Bone marrow (tissue), 2 donors: ENCODE measurements at places on chromosomes 7 and 10.
A peak's percentile ranks its signal among the peaks of the same experiment; 100 is the strongest.

DNA sequence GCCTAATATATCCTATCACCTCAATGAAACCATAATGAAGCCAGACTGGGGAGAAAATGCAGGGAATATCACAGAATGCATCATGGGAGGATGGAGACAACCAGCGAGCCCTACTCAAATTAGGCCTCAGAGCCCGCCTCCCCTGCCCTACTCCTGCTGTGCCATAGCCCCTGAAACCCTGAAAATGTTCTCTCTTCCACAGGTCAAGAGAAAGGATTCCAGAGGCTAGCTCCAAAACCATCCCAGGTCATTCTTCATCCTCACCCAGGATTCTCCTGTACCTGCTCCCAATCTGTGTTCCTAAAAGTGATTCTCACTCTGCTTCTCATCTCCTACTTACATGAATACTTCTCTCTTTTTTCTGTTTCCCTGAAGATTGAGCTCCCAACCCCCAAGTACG, 31.5 kb downstream of the PRSS2 start:
- no peak for DNase-seq

- no peak for DNase-seq
Observed at GRCh38 chr10:49298983-49299815, at the start of gene C10orf71. Gene C10orf71, plus strand, starts transcription at chr10:49299170. Its CDS starts 23,376 bp downstream, at chr10:49322546.

DNA sequence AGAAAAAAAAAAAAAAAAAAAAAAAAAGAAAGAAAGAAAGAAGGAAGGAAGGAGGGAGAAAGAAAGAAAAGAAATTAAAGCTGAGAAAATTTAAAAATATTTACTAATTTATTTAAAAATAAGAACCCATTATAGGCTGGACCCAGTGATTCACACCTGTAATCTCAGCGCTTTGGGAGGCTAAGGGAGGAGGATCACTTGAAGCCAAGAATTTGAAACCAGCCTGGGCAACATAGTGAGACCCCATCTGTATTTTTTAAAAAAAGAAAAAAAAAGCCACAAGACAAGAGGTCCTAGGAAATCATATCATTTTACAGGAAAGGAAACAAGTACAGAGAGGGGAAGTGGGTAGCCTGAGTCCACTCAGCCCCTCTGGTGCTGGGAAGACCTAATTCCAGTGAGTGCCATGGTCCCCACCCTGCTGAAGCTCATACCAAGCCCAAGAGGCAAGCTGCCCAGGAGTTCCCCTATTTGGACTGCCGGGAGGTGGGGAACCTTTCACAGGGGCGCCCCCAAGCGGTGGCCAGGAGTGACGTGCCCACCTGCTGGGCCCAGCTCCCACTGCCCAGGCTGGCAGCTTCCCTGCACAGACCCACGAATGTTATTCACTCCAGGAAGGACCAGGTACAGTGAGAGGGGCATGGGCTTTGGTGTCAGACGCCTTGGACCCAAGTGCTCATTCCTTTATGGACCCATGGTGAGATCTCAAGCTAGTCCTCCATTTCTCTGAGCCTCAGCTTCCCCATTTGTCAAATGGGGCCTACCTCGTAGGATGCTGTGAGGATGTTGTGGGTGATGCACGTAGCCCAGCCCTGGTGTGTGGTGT, 133.6 kb downstream of the ZMIZ1 start:
- peak; percentile 35 for DNase-seq

DNA sequence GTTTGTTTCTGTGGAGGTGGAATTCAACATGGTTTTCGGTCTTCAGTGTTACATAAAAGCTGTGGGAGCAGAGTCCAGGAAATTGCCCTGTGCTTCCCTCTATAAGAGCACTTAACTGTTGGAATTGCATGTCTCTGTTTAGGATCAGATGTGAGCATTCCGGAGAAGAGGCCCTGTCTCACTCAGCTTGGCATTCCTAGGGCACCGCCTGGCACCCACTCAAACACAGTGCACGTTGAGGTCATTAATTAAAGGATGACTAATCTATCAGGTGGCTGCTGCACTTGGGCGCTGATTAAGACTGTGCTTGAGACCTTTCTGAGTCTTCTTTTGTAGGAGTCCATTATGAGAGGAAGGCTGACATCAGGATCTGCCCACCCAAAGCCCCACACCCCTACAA, 82.8 kb upstream of the VIPR2 start:
- no peak for DNase-seq

DNA sequence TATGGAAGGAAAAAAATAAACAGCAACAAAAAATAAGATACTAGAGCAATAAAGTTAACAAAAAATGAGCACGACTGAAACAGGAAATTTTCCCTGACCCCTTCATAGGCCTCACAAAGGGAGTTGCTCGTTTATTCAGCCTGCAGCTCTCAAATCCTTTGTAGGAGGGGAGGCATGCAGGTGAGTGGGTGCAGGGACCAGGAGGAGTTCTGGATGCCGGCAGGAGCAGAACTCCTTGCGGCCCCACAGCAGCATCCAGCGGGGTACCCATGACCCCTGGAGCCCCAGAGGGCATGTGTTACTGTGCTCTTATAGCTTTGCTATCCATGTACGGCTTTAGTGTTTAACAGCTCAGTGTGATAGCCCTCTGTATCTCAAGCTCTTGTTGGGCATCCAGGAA, 5.8 kb downstream of the TAS2R39 start:
- no peak for DNase-seq

GRCh38 chr7:15648461-15648961, 38.0 kb downstream of the MEOX2 start:
- DNase-seq: no peak

DNA sequence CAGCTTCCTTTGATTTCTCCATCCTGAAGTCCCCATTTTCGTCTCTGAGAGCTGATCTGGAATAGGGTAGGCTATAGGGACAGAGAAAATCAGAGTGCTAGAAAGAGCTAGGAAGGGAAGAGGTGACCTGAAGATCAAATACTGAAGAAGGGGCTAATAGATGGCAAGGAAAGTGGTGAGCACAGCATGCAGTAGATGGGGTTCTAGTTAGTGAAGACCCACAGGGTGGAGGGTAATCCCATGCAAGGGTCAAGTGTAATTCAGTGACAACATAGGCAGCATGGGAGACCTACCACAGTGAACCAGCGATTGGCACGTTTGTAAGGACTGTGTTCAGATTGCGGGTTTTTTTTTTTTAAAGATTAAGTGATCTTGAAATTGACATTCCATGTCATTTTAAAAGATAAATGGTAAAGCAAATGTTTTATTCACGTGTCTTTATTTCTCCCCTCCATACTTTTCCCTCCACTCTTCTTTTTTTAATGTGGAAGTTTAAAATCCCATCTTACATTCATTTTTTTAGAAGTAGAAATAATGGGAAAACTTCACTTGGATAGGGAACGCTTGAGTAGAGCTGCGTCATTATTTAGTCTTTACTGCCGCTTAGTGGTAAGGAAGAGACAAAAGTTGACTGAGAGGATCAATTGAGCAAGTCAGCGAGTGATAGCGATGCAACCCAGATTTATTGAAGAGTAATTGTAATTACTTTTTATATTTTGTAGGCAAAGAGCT, 21.0 kb upstream of the ABI1 start:
- DNase-seq: peak; percentile 65

DNA sequence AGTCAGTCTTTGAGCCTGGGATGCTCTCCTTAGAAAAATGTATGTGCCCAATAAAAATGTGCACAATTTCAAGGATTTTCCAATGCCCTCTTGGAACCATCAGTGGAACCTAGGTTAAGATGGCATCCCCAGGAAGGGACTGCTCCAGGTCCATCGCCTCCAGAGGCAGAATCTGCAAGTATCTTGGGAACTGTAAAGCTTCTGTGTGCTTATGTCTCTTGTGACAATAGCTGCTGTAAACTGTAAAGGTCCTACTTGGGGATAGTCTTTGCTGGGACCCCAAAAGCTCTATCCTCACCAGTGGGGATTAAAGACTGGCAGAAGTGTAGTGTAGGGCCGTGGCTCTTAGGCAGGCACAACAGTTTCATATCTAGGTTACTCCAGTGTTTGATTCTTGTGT, 11.9 kb downstream of the DUSP5 start:
- no peak for DNase-seq

DNA sequence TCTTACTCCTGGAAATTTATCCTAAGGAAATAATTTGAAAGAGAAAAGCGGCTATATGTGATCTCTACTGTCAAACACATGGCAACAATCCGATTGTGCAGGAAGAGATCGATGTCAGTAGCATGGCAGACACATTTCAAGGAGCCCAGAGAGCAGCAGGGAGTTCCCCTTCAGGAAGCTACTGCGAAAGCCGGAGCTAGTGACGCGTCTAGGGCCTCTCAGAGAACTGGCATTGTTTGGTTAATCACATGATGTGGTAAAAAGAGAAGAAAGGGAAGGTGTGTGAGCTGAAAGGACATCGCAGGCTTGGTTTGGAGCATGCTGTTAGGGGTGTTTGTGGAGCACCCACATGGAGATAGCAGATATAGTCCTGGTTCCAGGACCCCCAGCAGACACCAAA, 74.9 kb downstream of the BEND7 start:
- DNase-seq: no peak

GRCh38 chr10:125592897-125593296, 90.1 kb downstream of the TEX36 start:
- DNase-seq: no peak

GRCh38 chr7:6212008-6212407, 60.4 kb downstream of the CYTH3 start:
- no peak for DNase-seq

GRCh38 chr7:50821457-50822008, 38.8 kb upstream of the GRB10 start:
- no peak for DNase-seq

DNA sequence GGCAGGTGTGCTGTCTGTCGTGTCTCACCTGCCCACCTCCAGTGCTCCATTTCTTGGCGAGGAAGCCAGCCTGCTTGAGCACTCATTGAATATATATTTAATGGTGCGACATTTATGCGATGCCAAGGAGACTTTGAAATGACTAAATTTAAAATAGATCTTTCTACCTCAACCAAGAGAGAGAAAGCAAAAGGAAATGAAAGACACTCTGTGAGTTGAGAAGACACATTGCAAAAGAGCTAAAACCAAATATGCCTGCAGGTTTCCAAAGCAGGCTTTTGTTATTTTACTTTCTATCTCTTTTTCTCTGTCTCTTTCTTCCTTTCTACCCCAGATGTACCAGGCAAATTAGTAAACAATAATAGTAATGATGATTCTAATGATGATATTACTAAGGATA, 53.6 kb upstream of the AOAH start:
- DNase-seq: no peak

GRCh38 chr7:99473315-99473596, 566 bp downstream of the ZNF789 start:
- DNase-seq: no peak

DNA sequence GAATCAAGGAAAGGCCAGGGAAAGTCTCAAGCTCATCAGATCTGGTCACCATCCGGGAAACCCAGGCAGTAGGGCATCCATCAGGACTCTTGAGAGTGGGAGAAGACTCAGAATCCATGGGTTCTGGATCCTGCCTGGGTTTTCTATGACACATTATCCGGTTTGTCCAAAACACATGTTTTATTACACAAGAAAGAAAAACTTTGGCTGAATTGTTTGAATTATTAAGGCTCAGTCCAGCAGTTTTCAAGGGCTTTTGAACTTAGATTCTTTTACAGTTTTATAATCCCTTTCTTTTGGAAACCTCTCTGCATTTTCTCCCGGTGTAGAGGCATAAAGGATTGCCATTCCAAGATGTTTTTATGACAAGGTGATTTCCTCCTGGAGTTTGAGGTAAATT, 528.5 kb upstream of the MGMT start:
- no peak for DNase-seq

DNA sequence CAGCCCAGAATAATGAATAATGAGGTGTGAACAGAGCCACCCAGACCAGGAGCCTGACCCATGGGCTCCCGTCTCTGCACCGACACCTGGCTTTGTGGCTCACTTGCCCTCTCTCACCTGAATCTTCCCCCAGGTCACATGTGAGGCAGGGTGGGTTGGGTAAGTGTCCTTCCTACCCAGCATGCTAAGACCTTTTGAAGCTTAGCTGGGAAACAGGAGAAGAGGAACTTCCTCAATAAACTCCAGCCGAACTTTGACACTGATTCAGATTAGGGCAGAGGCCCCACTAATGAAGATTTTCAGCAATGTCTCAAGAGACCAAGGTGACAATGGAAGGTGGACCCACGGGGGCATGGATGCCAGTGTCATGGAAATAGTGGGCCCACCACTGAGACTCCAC, 46.6 kb upstream of the AQP1 start:
- DNase-seq: no peak
